ENCODE measurements at places on chromosomes 12 and 14.

GRCh38 chr12:69985656-69986055 is 160.6 kb downstream of the MYRFL start:
- DNase-seq = no peak

DNA sequence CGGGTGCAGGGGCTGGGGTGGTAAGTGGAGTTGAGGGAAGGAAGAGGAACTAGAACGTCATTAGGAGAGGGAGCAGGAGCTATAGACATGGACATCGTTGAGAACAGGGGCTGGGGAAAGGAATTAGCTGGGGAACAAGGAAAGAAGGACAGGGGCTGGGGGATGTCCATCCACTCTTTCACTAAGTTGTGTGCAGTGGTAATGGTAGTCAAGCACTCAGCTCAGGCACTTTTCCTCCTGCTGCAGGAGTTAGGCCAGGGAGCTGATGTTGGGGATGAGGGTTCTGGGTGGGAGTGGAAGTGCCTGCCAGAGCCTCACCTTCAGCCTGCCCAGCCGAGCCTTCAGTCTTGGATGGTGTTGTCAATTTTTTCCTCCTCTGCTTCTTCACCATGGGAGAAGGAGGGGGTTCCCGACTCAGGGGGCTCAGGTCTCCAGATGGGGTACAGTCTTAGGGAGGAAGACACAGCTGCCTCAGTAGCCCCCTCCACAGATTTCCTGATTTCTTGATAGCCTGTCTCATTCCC is 9.2 kb downstream of the AGAP2 start:
- DNase-seq = no peak

- DNase-seq = peak; percentile 38
Measured at GRCh38 chr14:105857220-105857825, 330.9 kb downstream of the TMEM121 start.

- no peak for DNase-seq
Measured at GRCh38 chr12:122544537-122544936, 17.5 kb downstream of the KNTC1 start.

- no peak for DNase-seq
Measured at GRCh38 chr12:91529829-91530228, 347.2 kb upstream of the DCN start.

Data from Right ventricle myocardium superior (tissue), 1 donor.